GM23338 (cell line): ENCODE measurements at places on chromosomes 5 and 9. TPM values are rescaled to one million over a fixed set of nuclear protein-coding genes. Genes with fewer than 3 reads are reported as not detected.

DNA sequence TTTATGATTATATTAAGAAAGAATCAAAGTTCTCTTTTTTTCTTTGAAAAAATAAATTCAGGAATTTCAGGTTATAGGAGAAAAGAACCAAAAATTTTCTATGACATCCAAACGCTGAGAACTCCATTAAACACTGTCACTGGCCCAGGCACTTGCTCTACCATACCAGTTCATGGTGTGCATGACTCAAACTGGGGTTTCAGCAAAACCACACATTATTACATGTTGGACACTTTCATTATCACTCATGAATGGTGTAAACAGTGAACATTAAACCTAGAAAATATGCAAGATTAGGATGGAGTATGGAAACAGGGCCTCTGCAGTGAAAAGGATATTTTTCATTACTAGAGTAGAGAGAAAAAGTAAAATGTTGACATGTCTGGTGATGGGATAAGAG lies 369.9 kb upstream of the FAM174A start:
- no peak overlapping the region for H3K27ac ChIP-seq
- H3K4me3 ChIP-seq = no peak overlapping the region
- no peaks in the 10 kb centered on the region for H3K4me1 ChIP-seq
- no peaks in the 10 kb centered on the region; the same call in none of the 2 replicates for H3K36me3 ChIP-seq
- no peaks in the 10 kb centered on the region for H3K27me3 ChIP-seq
- DNase-seq = no peak

- no peaks in the 10 kb centered on the region for H3K27me3 ChIP-seq
- no peaks in the 10 kb centered on the region for H3K36me3 ChIP-seq
- H3K27ac ChIP-seq = no peak overlapping the region
Measured at GRCh38 chr9:95080961-95081647, 236.4 kb downstream of the FANCC start.

DNA sequence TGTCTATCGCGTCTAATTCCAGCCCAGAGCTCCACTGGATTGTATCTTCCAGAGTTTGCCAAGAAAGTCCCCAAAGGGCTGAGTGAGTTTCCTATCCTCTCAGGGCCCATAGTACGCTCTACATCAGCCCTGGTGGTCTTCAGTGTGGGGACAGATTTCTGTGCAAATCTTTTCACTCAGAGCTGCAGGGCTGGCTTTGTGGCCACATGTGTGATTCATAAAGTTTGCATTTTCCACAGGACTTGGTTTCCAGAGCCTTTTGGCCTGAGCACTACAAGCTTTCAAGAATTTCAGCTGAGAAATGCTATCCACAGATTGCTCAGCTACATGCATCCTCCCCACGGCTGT lies 76.7 kb upstream of the CXCL14 start:
- no peaks in the 10 kb centered on the region for H3K27me3 ChIP-seq
- H3K4me1 ChIP-seq = no peaks in the 10 kb centered on the region
- H3K4me3 ChIP-seq = no peak overlapping the region
- no peak for DNase-seq
- H3K27ac ChIP-seq = no peak overlapping the region

- H3K4me3 ChIP-seq = no peak overlapping the region
- no peaks in the 10 kb centered on the region for H3K4me1 ChIP-seq
- no peak for DNase-seq
- no peaks in the 10 kb centered on the region for H3K27me3 ChIP-seq
Measured at GRCh38 chr9:99358668-99359067, 136.6 kb downstream of the SEC61B start.

NFIB gene
- total RNA-seq = 2.6 and 4.7 TPM in 2 replicates

DNA sequence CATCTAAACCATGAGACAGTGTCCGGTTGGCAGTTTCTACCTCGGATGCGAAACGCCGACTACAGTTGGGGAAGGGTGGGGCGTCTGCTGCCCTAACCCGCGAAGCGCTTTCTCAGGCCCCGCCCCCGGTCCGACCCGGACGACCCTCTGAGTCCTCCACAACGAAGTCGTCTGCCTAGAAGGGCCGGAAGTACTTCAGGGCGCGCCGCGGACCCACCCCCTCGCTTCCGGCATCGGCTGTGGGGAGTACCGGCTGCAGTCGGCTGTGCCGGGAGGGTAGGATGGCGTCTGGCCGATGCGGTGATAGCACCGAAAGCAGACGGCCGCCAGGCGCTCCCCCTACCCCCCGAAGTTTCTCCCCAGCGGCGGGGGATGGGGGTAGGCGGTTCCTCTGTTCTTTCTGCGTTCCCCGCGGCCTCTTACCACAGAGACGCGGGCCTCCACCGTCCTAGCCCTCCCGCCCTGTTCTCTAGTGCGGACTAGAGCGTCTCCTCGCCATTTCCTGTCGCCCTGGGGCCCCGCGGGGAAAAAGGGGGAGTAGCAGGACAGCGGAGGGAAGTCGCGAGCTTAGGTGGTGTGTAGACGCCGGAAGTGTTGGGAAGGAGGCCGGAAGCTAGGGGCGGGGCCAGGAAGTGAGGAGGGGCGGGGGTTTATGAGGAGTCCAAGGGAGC lies at the start of gene TRIM41:
Gene TRIM41 (plus strand): TSS at position 224 of the 671 bp plus-strand sequence. CDS start 719 bp downstream, outside the sequence.
- peaks cover 10% of the 10 kb centered on the region; the same call in 1 of the 2 replicates for H3K4me1 ChIP-seq
- H3K36me3 ChIP-seq = peaks cover 7% of the 10 kb centered on the region; the same call in 1 of the 2 replicates
- H3K4me3 ChIP-seq = peak within 1 kb of the TSS; percentile 66
- peak; percentile 99 for DNase-seq
- H3K27ac ChIP-seq = peak within 1 kb of the TSS; percentile 88
- H3K27me3 ChIP-seq = no peaks in the 10 kb centered on the region

DRD1 gene
- total RNA-seq = 0.14 TPM in 1 of 2 replicates, not detected in the other

- H3K4me1 ChIP-seq = no peaks in the 10 kb centered on the region
- H3K27me3 ChIP-seq = no peaks in the 10 kb centered on the region
- H3K27ac ChIP-seq = no peak overlapping the region
- H3K36me3 ChIP-seq = no peaks in the 10 kb centered on the region
Measured at GRCh38 chr5:170466988-170467707, 36.7 kb upstream of the KCNIP1 start.

GRCh38 chr5:177427919-177428573 lies 1.6 kb downstream of the GRK6 start:
- H3K27ac ChIP-seq = no peak overlapping the region
- H3K27me3 ChIP-seq = no peaks in the 10 kb centered on the region
- H3K36me3 ChIP-seq = no peaks in the 10 kb centered on the region; the same call in 1 of the 2 replicates
- H3K4me3 ChIP-seq = peak overlapping the region; percentile 89
- DNase-seq = no peak

DNA sequence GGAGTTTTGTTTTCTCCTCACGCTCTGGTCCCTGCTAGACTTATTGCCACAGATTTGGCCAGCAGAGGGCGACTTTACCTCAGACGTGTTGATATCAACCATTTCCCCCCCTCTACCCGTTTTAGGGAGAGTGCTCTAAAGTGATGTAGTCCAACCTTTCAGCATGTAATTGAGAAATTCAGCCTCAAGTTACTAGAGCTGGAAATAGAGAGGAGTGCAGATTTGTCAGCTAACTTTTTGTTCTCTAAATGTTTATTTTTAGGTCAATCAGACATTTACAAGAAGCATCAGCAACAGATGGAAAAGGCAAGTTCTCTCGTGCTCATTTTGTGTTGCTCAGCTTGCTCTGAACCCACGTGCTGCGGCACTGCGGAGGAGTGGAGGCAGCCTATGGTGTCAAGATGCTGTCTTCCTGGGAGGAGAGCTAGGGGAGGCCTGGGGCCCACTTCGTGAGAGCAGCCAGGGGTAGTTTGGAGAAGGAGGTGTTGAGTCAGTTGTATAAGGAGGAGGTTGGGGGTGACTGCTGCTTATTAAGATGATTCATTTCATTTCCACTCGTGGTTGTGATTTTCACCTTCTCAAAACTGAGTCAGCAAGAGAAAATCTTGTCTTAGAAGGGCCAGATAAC lies 53.6 kb downstream of the GPR107 start:
- H3K4me1 ChIP-seq = no peaks in the 10 kb centered on the region
- no peaks in the 10 kb centered on the region for H3K27me3 ChIP-seq
- peak; percentile 93 for DNase-seq
- H3K27ac ChIP-seq = no peak overlapping the region
- H3K36me3 ChIP-seq = peaks cover 5% of the 10 kb centered on the region; the same call in 1 of the 2 replicates
- H3K4me3 ChIP-seq = no peak overlapping the region

- DNase-seq = no peak
- no peak overlapping the region for H3K27ac ChIP-seq
- H3K4me3 ChIP-seq = no peak overlapping the region
- H3K4me1 ChIP-seq = no peaks in the 10 kb centered on the region
Measured at GRCh38 chr5:65800775-65801174, 78.8 kb downstream of the NLN start.

TMEM174 gene
- total RNA-seq = not detected in 2 replicates

DNA sequence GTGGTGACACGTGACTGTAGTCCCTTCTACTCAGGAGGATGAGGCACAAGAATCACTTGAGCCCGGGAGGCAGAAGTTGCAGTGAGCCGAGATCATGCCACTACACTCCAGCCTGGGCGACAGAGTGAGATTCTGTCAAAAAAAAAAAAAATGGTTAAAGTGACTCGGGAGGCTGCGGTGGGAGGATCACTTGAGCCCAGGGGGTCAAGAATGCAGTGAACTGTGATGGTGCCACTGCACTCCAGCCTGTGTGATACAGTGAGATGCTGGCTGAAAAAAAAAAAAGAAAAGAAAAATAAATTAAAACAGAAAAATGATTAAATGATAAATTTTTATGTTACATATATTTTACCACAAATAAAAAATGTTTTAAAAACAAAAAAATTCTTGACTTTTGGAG lies 51.9 kb downstream of the KLF4 start:
- H3K4me1 ChIP-seq = peaks cover 13% of the 10 kb centered on the region
- no peak overlapping the region for H3K4me3 ChIP-seq
- peak overlapping the region; percentile 88 for H3K27ac ChIP-seq
- DNase-seq = peak; percentile 36
- no peaks in the 10 kb centered on the region for H3K27me3 ChIP-seq

DNA sequence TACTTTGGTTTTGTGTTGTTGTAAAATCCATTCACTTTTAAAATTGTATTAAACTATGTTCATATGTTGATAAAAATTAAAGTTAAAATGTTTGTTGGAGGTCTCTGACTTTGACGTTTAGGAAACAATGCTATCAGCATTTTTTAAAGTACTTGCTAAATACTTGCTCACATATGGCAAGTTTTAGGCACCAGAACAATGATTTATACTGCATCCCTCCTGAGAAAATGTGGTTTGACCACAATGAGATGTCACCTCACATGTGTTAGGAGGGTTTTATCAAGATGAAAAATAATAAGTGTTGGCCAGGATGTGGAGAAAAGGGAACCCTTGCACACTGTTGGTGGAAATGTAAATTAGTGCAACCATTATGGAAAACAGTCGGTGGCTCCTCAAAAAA lies 180.8 kb downstream of the HSD17B3 start:
- H3K27me3 ChIP-seq = no peaks in the 10 kb centered on the region
- H3K27ac ChIP-seq = no peak overlapping the region
- H3K4me3 ChIP-seq = no peak overlapping the region
- H3K36me3 ChIP-seq = peaks cover 7% of the 10 kb centered on the region; the same call in 1 of the 2 replicates
- no peak for DNase-seq
- peaks cover 8% of the 10 kb centered on the region for H3K4me1 ChIP-seq

GRPEL2 gene
- total RNA-seq = 58.8 and 62.2 TPM in 2 replicates

DNA sequence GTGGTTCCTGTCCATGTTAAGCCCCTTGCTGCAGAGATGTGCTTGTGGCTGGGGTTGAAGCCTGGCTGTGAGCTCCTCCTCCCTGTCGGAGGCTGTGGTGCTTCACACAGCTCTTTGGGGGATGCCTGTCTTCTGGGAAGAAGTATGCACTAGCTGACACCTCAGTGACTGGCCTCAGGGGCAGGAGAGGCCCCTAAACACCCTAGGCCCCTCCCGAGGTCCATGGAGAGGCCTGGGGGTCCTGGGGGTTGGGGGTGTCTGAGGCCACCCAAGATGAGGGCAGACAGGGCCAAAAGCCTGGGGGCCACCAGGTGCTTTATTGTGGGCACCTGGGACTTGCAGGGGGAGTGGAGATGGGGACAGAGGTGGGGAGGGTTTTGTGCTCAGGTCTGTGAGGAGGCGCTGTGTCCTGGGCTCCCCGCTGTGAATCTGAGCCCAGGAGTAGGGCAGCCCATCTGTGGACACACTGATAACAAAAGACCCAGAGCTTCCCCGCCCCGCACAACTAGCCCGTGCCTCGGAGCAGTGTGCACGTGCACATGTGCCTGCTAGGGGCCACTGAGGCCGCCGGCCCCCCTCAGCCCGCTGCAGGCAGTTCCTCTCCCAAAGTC lies 92.0 kb downstream of the PHF2 start:
- H3K4me3 ChIP-seq = no peak overlapping the region
- no peak overlapping the region for H3K27ac ChIP-seq
- H3K36me3 ChIP-seq = no peaks in the 10 kb centered on the region
- no peaks in the 10 kb centered on the region for H3K27me3 ChIP-seq
- no peaks in the 10 kb centered on the region for H3K4me1 ChIP-seq

SLC34A1 gene
- total RNA-seq = 0.31 TPM in 1 of 2 replicates, not detected in the other

DNA sequence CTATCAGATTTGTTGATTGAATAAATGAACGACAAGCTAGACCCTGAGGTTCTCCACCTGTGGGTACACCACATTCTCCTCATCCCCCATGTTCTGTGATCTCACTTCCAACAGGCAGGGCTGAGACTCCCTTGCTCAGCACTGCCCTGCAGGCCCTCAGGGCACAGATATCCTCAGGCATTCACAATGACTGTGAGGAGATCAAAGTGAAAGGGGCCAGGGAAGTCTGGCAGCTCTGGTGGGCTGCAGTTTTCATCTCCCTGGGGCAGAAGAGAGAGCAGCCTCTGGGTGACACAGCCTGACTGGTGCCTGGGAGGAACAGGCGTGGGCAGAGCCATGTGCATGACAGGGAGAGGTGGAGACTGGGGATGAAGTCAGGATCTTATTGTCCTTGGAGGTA lies 142.4 kb upstream of the C9orf72 start:
- H3K4me3 ChIP-seq = no peak overlapping the region
- no peaks in the 10 kb centered on the region for H3K27me3 ChIP-seq
- no peak overlapping the region for H3K27ac ChIP-seq
- DNase-seq = no peak
- no peaks in the 10 kb centered on the region for H3K36me3 ChIP-seq

APBA1 gene
- total RNA-seq = 0.58 and 1.0 TPM in 2 replicates

GRCh38 chr5:80076131-80077050 lies 41.2 kb downstream of the THBS4 start:
- no peak for DNase-seq
- H3K36me3 ChIP-seq = no peaks in the 10 kb centered on the region
- H3K4me1 ChIP-seq = no peaks in the 10 kb centered on the region
- no peak overlapping the region for H3K4me3 ChIP-seq
- H3K27me3 ChIP-seq = no peaks in the 10 kb centered on the region
- no peak overlapping the region for H3K27ac ChIP-seq

DNA sequence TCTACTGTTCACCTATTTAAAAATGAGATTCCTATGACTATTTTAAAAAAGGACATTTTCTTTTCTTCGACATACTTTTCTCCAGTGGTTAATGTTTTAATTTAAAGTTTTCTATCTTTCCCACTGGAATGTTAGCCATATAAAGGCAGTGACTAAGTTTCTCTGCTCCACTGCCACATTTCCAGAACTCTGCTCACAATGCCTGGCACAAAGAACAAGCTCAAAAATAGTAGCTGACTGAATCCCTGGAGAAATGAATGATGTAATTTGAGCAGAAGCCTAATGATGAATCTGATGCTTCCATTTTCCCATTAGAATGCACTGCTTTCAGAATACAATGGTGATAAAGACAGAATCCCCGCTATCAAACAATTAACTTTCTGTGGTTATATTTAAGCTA lies 817.8 kb downstream of the MTRR start:
- H3K27me3 ChIP-seq = no peaks in the 10 kb centered on the region
- DNase-seq = no peak
- no peaks in the 10 kb centered on the region for H3K36me3 ChIP-seq
- no peak overlapping the region for H3K4me3 ChIP-seq
- peaks cover 9% of the 10 kb centered on the region for H3K4me1 ChIP-seq
